ENCODE measurements at places on chromosomes 11 and 22. TPM values are rescaled to one million over a fixed set of nuclear protein-coding genes. Genes with fewer than 3 reads are reported as not detected.
A peak's percentile ranks its signal among the peaks of the same experiment; 100 is the strongest.

DNA sequence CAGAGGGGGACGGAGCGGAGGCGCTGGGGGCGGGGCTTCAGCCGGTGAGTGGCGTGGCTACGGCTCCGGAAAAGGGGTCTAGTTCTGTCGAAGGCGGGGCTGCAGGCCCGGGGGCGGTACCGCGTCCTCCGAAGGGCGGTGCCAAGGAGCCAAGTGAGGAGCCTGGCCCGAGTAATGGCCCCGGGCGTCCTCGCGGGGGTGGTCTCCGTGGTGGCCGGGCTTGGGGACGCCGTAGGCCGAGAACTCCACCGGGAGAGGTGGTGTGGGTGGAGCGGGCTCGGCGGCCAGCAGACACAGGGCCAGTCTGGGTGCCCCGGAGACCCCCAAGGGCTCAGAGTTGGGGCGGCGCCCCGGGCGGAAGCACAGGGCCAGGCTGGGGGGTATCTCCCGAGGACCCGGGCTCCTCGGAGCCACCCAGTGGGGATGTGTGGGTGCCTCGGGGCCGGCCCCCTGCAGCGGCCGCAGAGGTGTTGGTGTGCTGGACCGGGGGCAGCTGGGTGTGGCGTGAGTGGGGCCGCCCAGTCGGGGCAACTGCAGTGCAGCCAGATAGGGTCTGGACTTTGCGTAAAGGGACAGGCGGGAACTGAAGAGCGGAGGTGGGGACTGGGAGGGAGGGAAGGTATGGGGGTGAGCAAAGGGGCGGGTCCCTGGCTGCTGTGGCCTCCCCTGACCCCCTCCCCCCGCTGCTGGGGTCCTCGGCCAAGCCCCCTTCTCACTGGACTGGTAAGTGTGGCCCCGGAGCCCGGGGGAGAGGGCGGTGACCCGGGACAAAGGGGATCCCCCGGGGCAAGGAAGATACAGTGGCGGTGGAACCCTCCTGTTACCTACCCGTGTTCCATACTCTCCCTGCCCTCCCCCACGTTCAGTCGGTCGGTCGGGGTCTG, 838 bp downstream of the FKBP2 start:
- peak; percentile 100 for DNase-seq

DNA sequence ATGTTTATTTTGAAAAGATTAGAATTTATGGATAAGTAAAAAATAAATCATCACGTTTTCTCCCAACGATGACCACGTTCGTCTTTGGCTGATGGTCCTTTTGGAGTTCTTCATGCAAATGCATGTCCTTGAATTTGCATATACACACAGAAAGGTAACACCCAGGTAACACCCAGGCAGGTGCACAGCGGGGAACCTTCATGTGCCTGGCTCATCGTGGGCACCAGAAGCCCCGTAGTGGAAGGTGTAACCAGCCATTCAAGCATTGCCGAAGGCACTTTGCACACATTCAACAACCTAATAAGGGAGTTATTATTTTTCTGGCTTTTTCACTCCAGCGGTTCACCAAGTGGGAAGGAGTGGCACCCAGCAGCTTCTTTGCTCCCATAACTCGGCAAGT, 404.6 kb downstream of the TBC1D22A start:
- DNase-seq, result no peak

Gene OR6A2
- total RNA-seq, result 0.05 TPM

GRCh38 chr11:121327553-121327952, 35.0 kb downstream of the SC5D start:
- no peak for DNase-seq

Gene CCDC88B
- 127 TPM for total RNA-seq

Gene PANX2
- total RNA-seq, result 0.10 TPM

Gene HYOU1
- total RNA-seq, result 133 TPM

DNA sequence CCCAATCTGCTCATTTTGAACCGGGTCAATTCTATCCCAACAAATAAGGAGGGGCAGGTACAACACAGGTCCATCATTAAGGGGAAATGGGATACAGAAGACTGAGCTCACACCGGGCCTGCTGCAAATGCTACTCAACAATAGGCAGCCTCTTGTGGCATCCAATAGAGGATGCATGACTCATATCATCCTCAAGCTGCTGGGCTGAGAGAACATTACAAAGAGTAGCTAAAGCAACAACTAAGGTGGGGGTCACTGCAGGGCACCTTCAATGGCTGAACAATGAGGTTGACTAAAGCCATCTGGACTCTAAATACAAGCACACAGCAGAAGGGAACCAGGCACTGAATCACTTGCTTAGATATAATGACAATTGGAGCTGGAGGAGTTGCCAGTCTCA, 130.1 kb upstream of the SYN3 start:
- DNase-seq, result no peak

- DNase-seq, result no peak
Observed at GRCh38 chr11:128846985-128847384, 20.1 kb downstream of the KCNJ1 start.

Gene LARGE1
- 0.18 TPM for total RNA-seq

Gene ACTN3
- not detected for total RNA-seq
